Nephron progenitor cell (in vitro differentiated cells): ENCODE measurements at places on chromosomes 3 and 15.

GRCh38 chr3:53773611-53774368 lies 72.4 kb downstream of the CHDH start:
- DNase-seq, result no peak

DNA sequence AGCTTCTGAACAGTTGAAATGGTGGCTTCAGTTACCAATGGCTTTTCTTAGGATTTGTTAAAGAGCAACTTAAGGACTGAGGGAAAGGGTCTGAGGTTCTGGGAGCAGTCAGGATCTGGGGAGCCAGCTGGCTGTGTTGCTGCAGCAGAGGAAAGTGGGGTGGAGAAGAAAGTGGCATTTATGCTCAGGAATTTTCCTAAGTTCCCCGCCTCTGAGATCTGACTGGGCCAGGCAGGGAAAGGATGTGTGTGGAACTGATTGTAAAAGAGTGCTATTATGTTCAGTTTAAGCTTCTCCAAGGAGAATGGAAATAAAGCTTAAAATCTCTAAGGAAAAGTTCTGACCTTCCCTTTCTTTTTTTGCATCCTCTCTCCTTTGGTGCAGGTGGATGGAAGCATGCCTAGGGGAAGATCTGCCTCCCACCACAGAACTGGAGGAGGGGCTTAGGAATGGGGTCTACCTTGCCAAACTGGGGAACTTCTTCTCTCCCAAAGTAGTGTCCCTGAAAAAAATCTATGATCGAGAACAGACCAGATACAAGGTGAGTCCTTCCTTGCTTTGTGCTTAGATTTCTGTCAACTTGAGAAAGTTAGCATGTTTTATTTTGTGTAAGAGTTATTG lies 37.8 kb downstream of the IQGAP1 start:
- DNase-seq, result no peak

DNA sequence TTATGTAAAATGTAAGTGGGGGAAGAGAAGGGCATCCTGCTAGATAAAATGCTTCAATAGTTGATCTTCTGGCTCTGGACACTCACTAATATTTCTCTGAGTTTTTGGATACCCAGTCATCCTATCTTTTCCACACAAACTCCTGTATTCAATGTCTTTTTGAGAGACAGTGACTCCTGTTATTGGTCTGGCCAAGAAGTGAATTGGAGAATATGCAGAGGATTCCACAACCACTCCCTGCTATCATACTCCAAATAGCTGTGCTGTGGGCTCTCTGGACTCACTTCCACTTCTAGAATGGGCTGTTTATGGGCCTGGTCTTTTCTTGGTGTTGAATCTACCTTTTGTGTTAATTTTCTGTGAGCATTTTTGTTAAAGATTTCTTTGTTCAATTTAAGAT lies 376.8 kb downstream of the NLGN1 start:
- no peak for DNase-seq

DNA sequence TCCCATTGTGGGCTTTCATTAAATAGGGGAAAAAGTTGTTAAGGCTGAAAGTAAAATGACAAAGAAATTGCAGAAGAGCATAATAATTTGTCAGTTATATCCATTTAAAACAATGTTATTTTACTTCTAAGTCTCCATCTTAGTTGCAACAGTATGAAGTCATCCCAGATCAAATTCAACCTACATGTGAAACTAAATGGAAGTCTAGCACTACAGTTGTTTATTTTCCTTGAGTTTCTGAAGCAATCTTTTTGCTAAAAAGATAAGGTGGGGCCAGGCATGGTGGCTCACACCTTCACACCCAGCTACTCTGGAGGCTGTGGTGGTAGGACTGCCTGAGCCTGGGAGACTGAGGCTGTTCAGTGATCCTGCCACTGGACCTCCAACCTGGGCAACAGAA lies 80.2 kb downstream of the DPH6 start:
- DNase-seq, result no peak

DNA sequence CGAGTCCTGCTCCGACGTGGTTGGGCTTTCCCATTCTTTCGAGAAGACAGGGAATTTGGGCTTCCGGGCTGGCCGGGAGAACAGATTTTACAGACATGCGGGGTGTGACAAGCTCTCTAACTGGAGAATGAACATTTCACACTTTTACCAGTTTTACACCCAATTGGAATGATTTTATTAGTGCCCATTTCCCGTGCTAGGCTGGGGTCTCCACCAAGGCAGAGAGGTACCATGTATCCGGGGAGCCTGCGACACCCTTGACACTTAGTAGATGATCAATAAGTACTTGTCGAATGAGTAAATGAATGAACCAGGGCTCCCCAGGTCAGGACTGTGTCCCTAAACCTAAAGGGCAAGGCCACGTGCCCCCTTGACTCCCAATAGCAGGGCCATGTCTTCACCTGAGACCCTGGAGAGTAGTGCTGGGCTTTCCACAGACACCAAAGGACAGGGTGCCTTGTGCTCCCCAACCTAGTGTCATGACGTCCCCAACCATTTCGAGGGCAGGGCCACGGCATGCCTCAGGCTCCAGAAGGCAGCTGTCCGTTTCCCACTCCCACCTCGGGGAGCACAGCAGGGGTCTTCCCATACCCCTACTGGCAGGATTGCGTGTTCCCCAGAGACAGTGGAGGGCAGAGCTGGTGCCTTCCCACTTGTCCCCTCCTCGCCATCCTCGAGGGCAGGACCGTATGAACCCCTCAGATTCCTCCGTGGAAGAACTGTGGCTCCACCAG lies 679 bp upstream of the MYD88 start:
- no peak for DNase-seq

DNA sequence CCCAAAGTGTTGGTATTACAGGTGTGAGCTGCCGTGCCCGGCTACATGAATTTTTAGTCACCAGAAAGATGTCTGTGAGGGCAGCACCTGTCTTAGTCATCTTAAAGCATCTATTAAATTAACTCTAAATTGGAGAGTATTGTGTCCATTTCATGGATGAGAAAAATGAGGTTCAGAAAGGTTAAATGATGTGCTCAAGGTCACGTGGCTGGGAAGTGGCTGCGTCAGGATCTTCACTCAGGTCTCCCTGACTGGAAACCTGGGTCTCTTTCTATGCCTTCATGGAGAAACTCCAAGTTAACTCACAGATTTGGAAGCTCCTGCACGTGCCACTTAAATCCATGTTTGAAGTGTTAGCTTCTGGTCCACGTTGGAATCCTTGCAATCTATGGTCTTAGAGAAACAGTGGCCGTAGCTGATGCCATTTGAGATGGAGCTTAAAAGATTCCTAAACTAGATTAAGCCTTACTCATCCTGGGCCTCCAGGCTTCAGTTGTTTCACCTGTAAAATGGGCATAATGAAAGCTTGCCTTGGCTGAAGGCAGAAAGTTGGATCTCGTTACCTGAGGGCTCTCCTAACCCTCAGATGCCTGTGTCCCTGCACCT lies 5.2 kb upstream of the TMEM40 start:
- no peak for DNase-seq

DNA sequence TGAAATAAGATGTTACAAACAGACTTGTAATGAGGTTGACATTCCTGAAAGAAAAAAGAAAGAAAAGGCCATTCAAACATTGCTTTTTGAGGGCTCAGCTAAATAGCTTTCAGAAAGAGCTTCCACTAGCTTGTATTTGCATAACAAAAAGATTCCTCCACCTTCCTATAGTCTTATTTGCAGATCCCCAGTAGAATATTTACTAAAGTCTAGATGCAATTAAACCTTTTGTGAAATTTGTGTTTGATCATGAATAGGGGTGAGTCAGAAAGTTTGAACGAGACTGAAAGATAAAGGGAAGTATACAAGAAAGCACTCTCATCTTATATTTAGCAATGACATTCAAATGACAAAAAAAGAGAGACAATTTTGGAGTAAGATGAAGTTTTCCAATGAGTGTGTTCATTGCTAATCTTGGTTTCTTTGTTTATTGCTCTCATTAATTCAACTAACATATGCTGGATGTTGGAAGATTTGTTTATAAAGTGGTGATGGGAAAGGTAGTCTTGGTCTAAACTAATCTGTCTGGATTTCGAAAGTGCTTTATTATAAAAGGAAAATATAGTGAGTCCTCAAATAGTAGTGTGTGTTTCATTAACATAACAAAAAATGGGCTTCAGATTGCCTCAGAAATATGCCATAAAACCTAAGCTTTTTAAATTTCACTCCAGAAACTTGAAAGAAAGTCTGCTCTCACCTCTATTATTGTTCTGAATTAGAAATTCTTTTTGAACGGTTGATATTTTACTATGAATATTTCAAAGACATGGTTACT lies 9.1 kb upstream of the CADPS start:
- no peak for DNase-seq

GRCh38 chr3:169244119-169244864 lies 419.2 kb downstream of the MECOM start:
- DNase-seq, result no peak

- no peak for DNase-seq
Observed at GRCh38 chr3:156252656-156253055, 132.3 kb downstream of the KCNAB1 start.

DNA sequence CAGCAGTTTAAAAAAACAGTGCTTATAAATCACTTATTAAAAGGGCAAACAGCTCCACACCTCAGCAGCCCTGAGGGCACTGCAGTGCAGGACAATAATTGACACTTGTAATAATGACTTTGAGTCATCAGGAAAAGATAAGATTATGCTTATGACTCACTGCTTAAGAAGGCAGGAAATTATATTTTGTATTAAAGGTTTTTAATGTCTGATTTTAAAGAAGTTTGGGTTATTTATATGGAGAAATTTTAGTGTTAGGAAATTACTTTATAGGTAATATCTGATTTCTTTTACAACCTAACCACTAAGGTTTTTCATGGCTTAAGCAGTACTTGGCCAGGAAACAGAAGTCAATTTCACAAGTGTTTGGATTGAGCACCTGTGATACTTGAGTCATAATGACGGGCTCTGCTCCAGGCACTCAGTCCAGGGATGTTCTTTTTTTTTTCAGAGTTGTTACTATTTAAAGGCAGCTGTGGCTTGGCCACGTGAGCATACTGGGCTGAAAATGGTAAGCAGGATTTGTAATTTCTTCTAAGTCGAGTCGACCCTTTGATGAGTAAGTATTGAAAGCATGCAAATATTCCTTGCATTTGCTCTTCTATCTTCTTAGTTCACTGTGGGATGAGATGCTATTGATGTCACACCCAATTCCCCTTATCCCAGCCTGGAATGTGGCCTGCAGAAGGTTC lies 21.6 kb upstream of the SLC6A20 start:
- no peak for DNase-seq

GRCh38 chr3:103991461-103992115 lies 1375.1 kb upstream of the ALCAM start:
- peak; percentile 21 for DNase-seq

- no peak for DNase-seq
Observed at GRCh38 chr15:34354286-34354685, 11.2 kb downstream of the NUTM1 start.

DNA sequence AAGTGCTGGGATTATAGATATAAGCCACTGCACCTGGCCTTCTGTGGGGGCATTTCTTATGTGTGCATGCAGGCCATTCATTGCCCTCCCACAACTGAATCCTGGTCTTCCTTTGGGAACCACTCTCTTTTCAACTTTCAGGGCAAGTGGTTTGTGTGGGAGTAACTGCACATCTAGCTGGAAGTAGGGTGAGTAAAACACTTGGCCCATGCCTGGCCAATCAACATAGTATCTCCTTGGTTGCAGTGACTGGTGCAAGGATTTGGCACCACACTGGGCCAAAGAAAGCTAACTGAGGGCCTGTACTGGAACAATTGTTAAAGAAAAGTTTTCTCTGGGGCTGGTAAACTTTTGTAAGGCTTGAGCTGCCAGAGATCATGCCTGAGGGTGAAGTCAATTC lies 189.2 kb upstream of the FEZF2 start:
- DNase-seq, result no peak

GRCh38 chr3:53890726-53891475 lies 758 bp downstream of the SELENOK start:
- no peak for DNase-seq

DNA sequence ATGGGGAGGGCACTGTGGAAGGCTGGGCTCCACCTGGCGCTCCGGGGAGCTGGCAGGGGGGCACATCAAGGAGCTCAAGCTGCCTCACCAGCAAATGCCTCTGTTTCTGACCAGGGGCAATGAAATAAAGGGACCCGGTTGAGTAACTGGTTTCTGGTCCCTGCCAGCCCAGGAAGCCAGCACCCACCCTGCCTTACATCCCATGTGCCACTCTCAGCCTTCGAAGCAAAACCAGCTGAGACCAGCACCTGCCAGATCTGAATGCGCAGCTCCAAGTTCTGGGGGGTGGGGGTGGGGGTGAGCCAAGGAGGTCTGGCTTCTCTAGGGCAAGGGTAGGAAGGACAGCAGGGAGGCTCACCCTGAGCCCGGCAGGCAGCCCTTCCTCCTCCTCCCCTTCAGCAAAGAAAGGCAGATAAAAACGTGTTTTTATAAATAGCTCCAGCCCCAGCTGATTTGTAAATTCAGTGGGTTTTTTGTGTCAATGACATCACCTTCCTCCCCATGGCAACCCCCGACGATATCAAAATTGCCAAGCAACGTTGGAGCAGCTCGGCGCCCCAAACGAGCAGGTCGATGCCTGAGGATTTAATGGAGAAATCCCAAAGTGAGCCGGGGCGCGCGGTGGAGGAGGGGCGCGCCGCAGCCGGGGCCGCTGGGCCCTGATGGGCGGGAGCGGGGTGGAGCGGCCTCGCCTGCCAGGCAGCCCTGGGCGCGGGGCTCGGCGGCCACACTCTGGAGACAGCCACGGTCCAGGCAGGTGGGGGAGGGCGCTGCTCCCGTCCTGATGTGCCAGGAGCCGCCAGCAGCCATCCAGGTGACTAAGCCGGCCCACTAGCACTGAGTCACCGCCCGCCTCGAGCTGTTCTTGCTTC lies at the start of gene PAK6:
Gene PAK6, plus strand, starts transcription at position 532 of the 872 bp plus-strand sequence. CDS start 25,723 bp downstream, outside the sequence.
- peak; percentile 73 for DNase-seq

DNA sequence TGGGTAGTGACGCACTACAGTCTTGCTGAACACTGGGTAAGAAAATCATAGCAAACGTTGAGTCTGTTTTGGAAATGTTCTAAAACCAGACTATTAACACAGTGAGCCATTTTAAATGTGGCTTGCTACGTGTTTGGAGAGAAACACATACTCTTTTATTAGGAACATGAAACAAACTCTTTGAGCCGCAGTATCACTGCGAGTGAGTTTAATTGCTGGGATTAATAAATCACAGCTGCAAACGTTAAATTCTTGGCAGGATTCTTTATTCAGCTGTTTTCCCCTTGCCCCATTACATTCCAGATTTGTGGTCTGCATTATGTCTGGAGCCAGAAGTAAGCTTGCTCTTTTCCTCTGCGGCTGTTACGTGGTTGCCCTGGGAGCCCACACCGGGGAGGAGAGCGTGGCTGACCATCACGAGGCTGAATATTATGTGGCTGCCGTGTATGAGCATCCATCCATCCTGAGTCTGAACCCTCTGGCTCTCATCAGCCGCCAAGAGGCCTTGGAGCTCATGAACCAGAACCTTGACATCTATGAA lies 33.6 kb downstream of the BTD start:
- no peak for DNase-seq

DNA sequence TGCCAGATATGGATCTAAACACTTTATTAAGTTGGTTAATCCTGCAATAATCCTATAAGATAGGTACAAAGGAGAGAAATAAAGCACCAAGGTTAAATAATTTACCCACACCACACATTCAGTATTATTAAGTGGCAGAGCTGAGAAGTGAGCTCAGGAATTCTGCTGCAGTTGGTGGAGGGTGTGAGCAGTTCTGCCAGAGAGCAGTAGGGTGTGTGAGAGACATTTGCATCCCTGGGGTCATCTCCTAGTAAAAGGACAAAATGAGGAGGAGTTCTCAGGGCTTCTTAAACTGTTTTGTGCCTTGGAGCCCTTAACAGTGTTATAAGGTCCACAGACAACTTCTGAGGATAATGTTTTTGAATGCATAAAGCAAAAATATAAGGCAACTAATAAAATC lies 484.5 kb downstream of the TAFA4 start:
- peak; percentile 2 for DNase-seq
